ENCODE measurements at places on chromosomes 5 and 9.
A peak's percentile ranks its signal among the peaks of the same experiment; 100 is the strongest.

DNA sequence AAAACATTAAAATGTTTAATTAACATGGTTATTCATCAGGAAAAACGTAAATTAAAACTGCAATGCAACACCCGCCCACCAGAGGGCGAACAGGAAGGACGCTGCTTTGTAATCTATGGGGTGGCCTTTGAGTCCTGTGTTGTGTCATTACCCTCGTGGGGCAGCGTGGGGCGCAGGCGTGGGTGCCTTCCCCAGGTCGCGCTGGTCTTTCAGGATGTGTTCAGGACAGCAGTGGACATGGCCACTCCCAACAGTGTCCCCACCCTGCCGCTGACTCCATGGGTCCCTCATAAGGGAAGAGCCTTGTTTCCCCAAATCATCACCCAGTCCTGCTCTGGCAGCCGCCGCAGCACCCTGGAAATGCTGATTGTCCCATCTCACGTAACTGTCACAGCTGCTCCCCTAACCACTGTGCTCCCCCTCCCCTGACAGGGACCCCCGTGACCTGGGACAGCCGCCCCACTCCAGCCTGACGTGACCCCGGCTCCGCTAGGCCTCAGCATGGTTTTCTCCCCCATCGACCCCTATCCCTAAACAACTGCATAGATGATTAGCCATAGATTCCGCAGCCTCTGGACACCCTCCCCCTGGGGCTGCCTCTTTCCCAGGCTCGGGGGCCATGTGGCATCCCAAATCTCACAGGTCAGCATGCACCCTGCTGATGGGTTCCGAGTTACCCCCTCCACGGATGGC lies 36.4 kb downstream of the GLT6D1 start:
- DNase-seq: peak; percentile 24

- DNase-seq: no peak
These were observed 140.2 kb upstream of the LPAR1 start for GRCh38 chr9:111178331-111179055.

DNA sequence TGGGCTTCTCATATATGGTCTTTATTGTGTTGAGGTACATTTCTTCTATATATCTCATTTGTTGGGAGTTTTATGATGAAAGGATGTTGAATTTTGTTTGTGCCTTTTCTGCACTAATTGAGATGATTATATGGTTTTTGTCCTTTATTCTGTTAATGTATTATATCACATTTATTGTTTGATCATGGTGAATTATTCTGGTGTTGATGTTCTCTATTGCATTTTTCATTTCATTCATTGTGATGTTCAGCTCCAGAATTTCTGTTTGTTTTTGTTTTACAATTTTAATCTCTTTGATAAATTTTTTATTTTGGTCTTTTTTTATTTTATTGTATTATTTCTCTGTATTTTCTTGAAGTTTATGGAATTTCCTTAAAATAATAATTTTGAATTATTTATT lies 35.4 kb downstream of the FBXO4 start:
- DNase-seq: no peak

- DNase-seq: no peak
These were observed 29.1 kb downstream of the FOCAD start for GRCh38 chr9:20713172-20713571.

DNA sequence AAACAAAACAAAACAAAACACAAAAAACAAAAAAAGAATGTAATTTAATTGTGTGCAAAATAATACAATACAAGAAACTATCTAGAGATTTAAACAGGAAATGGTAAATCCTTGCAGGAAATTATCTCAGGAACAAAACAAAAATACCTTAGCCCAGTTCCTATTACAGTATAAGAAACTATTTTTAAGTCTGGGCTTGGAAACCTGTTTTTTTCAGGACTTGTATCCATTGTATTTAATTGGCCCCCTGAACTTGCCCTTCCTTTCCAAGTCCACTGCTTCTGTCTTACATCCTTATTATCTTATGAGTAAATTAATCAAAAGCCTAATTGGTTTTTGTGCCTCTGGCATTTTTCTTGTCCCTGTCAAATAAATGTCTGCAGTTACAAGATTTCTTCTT lies 48.5 kb downstream of the ST8SIA4 start:
- DNase-seq: no peak

DNA sequence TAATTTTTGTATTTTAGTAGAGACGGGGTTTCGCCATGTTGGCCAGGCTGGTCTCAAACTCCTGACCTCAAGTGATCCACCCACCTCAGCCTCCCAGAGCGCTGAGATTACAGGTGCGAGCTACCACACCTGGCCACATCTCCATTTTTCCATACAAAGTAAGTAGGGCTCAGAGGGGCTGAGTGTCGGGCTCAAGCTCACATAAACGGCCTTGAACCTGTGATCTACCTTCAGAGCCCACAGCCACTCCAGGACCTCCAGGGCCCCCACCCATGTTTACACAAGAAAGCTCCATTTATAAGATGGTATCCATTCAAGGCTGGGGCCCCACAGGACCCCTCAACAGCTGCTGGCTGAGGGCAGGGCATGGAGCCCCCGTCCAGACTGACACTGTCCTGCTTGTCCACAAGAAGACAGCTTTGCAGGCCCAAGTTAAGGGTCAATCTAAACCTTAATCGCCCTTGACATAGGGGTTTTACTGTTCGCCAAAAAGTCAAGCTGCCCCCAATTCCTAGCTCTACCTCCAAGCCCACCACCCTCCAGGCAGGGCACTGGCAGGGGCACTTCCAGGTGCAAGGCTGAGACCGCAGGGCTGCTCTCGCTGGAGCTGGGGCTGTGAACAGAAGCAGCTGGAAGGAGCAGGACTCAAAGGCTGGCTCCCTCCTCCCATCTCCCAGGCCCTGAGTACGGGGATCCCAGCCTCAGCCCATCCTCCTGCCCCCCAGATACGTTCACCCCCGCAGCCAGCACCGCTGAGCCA lies 18.9 kb downstream of the FAM78A start:
- DNase-seq: no peak

DNA sequence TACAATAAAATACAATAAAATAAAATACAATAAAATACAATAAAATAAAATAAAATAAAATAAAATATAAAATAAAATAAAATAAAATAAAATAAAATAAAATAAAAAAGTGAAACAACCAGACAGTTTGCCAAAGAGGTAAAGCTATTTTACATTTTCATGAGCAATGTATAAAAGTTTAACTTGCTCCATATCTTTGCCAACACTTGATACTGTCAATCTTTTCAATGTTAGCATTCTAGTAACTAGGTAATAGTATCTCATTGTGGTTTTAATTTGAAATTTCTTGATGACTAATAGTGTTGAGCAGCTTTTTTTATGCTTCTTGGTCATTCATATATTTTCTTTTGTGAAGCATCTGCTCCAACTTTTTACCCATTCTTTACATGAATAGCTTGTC lies 17.3 kb downstream of the TTC33 start:
- DNase-seq: no peak

DNA sequence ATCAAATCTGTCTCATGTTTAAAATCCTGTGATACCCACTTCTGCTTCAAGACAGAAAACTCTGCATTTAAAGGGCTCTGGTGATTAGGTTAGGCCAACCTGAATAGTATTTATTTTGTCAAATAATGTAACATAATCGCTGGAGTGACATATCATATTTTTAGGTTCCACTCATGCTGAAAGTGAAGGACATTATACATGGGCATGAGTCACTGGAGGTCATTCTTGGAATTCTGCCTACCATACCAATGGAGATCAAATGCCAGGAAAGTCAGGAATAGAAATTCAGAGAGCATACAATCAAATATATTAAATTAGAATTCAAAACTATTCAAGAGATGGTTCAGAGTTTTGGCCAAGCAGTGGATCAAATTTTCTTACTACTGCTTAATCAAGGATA lies 97.1 kb upstream of the PRSS3 start:
- DNase-seq: no peak

DNA sequence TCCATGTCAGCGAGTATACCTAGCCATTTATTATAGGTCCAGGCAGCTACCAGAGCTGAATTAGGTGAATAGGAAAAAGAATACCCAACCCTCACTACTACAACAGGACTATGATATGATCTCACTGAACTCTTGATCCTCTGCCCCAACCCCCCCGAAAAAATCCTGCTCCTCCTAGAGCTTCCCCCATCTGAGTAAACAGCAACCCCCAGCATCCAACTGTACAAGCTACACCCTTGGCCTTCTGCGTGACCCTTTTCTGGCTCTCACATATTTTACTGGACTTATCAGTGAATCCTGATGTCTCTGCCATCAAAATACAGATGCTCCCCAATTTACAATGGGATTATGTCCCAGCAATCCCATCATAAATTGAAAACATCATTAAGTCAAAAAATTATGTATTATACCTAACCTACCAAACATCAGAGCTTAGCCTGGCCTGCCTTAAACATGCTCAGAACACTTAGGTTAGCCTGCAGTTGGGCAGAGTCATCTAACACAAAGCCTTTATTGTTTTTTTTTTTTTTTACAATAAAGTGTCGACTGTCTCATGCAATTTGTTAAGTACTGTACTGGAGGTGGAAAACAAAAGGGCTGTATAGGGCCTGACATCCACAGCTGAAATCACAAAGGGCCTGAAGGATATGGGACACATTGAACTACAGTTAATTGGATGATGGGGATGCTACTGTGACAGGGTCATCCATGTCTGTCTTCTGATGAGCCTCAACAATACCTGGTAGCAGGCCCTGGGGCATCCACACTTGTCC lies 128.9 kb upstream of the ERCC6L2 start:
- no peak for DNase-seq

GRCh38 chr9:134178394-134178767 lies 14.0 kb upstream of the RNU6ATAC start:
- DNase-seq: no peak

DNA sequence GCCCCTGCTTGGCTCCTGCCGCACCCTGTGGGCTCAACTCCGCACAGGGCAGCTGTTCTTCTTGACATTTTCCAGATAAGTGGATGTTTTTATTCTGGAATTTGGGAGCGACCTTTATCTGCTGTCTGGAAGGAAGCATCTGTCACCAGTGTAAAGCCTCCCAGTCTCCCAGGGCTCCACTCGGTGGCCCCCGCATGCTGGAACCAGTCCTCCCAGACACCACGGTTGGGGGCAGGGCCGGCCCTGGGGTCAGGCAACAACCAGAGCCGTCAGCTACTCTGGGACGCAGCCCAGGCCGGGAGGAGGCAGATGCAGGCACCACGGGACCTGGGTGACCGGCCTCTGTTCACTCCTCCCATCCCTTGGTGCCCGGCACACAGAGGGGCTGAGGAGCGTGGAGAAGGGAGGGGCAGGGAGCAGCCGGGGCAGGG lies 92.8 kb upstream of the ADAMTS2 start:
- no peak for DNase-seq

GRCh38 chr5:33242277-33242676 lies 198.5 kb upstream of the TARS1 start:
- DNase-seq: no peak

DNA sequence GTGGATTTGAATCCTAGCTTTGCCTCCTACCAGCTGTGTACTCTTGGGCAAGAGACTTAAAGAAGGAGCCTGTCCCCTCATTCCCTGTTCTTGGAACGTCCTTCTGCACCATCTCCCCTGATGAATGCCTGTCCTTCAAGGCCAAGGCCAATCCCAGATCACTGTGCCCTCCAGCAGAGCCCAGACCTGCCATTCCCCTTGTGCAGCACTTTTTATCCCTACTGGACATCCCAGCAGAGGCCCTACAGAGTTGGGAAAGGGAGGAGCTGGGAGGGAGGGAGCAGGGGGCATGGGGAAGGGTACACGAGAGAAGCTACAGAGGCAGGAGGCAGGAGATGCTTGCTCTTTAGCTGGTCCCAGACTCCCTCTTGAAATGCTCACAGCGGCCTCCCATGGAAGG lies 223.9 kb downstream of the PBX3 start:
- DNase-seq: no peak

DNA sequence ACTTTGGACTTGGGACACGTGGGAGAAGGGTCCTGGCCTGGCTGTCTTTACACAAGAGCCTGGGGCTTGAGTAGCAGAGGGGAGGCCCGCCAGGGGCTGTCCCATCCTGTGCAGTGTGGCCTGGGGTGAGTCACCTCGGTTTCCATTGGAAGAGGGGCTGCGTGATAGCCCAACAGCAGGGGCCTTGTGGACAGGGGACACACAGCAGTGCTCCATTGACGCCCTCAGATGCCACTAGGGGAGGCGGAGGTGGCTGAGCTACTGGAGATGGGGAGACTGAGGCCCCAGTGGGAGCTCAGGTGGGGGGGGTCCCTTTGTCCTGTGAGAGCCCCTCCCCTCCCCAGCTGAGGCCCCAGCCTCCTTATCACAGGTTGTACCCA lies 50.0 kb upstream of the RNU6ATAC start:
- no peak for DNase-seq

DNA sequence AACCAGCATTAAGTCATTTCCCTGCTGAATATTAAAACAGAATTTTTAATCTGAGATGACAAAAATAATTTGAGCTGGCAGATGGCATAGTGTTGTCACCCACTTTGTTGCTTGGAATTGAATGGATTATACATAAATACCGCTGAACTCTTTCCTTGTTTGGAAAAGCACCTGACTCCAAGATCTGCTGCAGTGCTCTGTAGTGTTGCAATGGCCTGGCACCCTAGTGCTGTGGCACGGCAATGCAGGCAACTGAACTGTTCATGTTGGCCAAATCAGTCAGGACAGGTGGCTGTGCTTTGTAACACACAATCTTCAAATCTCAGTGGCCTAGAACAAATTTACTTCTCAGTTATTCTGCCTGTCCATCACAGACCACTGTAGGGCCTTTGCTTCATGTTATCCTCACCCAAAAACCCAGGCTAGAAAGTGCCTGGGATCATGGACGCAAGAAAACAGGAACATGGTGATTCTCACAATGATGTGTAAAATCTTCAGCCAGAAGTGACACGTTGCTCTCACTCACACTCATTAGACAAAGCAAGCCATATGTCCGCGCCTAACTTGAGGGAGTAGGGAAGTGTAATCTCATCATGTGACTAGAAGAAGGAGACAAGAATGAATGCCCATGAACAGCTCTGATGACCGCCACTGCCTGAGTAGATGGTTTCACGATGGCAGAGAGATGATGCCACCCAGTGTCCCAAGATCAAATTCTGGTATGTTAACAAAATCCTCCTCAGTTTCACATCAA lies 191.9 kb upstream of the PUM3 start:
- DNase-seq: no peak

DNA sequence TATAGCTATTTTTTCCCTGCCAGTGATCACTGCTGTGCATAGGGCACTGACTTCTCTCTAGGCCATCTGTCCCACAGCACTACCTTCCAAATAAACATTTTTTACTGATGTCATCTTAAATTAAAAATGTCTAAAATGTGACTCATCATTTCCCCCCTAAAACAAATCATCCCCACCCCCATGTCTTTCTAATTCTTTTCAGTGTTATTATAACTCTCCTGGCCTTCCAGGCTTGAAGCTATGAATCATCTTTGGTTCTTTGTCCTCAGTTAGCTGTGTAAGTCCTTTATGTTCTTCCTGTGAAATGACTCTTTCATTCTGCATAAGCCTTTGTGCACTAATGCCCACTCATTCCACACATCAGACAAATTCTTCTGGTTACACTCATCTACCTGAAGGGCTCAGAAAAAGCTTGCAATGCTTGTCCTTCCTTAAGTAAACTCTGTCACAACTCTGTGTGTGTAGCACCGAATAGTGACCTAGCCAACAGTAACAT lies 78.1 kb downstream of the CFAP95 start:
- no peak for DNase-seq

- DNase-seq: no peak
These were observed 11.4 kb downstream of the DCANP1 start for GRCh38 chr5:135435467-135436330.

- no peak for DNase-seq
These were observed 608.6 kb upstream of the DAB2 start for GRCh38 chr5:40033411-40033810.

All from mesothelial cell of epicardium (in vitro differentiated cells).